ENCODE measurements at places on chromosomes 3 and 15.
A peak's percentile ranks its signal among the peaks of the same experiment; 100 is the strongest.

GRCh38 chr15:92035961-92036360 lies 182.5 kb downstream of the SLCO3A1 start:
- no peak for DNase-seq

GRCh38 chr3:5195605-5196004 lies 8.1 kb downstream of the EDEM1 start:
- no peak for DNase-seq

DNA sequence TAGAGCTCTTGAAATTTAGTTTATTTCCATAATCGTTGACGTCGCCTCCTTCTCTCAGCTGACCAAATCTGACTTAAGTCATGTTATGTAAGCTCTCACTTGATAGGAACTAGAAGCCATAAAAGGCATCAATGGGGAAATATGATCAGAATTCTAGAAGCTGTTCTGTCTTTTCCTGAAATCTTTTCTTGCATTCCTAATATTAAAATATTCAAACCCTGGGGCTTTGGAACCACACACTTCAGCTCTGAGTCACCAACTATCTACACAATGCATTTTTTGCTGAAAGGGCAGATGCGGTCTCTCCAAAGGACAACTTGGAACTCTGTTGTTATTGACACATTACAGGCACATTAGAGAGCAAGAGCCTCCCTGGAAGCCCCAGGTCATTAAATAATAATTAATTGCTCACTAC lies 91.3 kb downstream of the LARS2 start:
- no peak for DNase-seq

DNA sequence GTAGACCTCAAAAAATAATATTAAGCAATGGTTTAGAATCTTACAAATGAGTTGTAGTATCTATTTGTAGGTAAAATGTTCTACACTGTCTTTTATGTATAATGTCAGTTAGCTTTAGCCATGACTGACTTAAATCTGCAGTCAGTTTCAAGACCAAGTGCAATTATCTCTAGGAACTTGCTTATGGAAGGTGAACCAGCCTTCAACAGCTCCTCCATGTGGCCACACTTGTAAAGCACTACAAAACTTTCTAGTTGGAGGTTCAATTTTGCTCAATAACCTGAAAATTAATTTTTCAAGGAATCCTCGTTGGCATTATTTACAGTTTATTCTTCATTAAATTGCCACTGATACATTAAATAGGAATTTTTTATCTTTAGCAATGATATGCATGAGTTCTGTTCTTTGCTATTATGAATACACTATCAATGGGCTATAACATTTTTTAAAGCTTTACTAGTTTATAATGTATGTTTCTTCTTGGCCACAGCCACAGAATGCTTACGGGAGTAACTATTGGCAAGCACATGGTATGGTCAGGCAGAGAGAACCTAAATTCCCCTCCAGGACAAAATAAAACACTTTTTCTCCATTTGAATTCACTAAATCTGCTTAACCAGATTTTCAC lies 315.3 kb upstream of the UBE2E2 start:
- no peak for DNase-seq

DNA sequence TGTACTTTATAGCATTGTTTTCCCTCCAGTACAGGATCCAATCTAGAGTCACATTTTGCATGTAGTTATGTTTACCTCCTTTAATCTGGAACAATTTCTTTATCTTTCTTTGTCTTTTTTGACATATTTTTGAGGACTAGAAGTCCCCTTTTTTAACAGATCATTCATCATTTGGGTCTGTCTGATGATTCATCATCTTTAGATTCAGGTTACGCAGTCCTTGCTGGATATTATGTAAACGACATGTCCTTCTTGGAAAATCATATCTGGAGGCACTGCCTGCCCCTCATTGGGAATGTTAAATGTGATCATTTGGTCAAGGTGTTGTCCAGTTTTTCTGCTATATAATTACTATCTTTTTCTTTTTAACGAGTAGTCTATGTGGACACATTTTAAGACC lies 18.3 kb downstream of the TGM4 start:
- DNase-seq: no peak

DNA sequence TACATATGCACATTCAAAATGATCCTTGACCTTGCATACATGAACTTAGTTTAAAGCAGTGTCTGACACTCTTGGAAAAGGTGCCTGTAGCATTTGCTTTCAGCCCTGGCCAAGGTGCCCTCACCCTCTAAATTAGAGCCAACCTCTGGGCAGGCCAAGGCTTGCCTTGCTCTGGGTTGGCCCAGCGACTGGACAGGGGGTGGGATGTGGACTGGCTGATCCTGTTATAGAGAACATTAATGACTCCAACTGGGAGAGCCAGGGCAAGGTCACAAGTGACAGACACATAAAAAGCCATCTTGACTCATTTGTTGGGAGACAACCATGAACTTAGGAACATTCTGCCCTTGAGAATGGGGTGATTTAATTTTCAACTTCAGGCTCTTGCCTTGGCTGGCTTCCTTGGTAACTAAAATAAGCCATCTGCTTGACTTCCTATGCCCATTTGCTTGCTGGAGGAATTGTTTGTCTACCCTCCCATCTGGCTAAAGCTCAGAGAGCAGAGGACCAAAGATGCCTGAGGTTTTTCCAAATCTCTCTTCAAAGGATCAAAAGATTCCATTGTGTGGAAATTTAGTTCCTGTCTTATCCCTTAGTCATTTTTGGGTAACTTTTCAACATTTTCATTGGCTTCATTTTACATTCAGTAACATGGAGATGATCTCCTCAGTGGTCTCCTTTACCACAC lies 403.7 kb downstream of the SOX2 start:
- no peak for DNase-seq

DNA sequence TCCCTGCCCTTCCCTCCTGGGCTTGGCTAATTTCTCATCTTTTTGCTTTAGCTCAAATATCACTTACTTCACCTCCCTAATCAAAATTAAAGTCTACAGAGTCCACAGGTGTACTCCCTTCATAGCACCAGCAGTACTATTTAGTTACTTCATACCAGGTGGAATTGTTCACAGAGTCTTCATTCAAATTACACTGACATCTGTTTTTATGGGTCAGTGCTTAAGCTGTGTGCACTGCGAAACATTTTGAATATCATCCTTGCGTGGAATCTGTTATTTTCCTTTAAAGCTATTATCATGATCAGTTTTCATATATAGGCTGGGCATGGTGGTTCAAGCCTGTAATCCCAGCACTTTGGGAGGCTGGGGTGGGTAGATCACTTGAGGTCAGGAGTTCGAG lies 2.7 kb upstream of the SERF2 start:
- no peak for DNase-seq

DNA sequence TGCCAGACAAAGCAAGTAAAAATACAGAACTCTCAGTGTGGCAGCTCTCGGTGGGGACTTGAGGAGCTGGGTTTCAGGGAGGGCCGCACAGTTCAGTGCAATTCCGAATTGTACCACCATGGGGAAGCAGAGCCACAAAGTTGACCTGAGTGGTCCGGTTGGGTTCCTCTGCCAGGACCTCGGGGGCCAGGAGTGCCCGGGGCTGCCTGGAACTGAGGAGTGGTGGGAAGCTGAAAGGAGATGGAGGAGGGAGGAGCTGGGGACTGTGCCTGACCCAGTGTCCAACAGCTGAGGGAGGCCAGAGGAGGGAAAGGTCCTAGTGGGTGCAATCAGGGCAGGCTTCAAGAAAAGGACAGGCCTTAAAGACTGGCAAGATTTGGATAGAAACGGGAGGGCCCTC lies 32.2 kb upstream of the TRH start:
- DNase-seq: no peak

GRCh38 chr3:45929042-45929679 lies 14.1 kb upstream of the CXCR6 start:
- peak; percentile 43 for DNase-seq
